ENCODE measurements at places on chromosomes 2 and 18.

GRCh38 chr18:80132180-80132812, 23.2 kb downstream of the ADNP2 start:
- peaks cover 8% of the 10 kb centered on the region for H3K36me3 ChIP-seq
- no peak for DNase-seq
- H3K27me3 ChIP-seq, result no peaks in the 10 kb centered on the region
- H3K4me3 ChIP-seq, result no peak overlapping the region

DNA sequence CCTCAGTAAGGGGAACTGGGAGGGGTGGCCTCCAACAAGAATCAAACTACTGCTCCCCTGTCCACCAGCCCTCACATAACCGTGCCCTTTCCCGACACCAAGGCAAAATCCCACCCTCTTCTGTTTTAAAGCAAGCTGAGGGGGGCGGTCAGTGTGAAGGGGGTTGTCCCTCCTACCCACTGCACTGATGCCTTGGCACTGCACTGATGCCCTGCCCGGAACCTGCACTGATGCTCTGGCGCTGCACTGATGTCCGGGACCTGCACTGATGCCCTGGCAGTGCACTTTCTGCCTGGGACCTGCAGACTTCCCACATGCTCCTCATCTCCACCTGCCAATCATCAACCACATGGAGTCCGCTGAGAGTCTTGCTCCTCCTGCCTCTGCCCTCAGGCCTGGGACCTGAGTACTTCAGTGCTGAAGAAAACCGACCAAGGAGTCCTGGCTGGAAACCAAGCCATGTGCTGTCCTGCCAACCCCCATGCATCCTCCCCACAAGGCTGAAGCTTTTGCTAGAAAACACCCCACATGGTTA, 179.5 kb downstream of the SMAD2 start:
- H3K27me3 ChIP-seq, result no peaks in the 10 kb centered on the region
- H3K4me1 ChIP-seq, result no peaks in the 10 kb centered on the region
- no peak overlapping the region for H3K27ac ChIP-seq
- DNase-seq, result no peak

GRCh38 chr2:169365029-169365480, 2.7 kb upstream of the LRP2 start:
- H3K4me1 ChIP-seq, result peaks cover 3% of the 10 kb centered on the region
- H3K27me3 ChIP-seq, result peaks cover 40% of the 10 kb centered on the region
- H3K27ac ChIP-seq, result no peak overlapping the region
- no peak overlapping the region for H3K4me3 ChIP-seq
- no peaks in the 10 kb centered on the region for H3K36me3 ChIP-seq

GRCh38 chr2:11100130-11100529, 55.1 kb upstream of the SLC66A3 start:
- H3K4me1 ChIP-seq, result peaks cover 11% of the 10 kb centered on the region
- H3K4me3 ChIP-seq, result no peak overlapping the region
- no peak overlapping the region for H3K27ac ChIP-seq
- H3K36me3 ChIP-seq, result no peaks in the 10 kb centered on the region

- H3K27ac ChIP-seq, result peak overlapping the region; percentile 42
- H3K4me1 ChIP-seq, result peaks cover 6% of the 10 kb centered on the region
- DNase-seq, result no peak
- no peaks in the 10 kb centered on the region for H3K27me3 ChIP-seq
- H3K36me3 ChIP-seq, result no peaks in the 10 kb centered on the region
Measured at GRCh38 chr2:143802871-143803650, 673.8 kb downstream of the ARHGAP15 start.

GRCh38 chr2:81545626-81546025, 1241.1 kb upstream of the LRRTM1 start:
- no peak overlapping the region for H3K27ac ChIP-seq
- no peaks in the 10 kb centered on the region for H3K27me3 ChIP-seq
- no peak for DNase-seq
- H3K36me3 ChIP-seq, result no peaks in the 10 kb centered on the region

DNA sequence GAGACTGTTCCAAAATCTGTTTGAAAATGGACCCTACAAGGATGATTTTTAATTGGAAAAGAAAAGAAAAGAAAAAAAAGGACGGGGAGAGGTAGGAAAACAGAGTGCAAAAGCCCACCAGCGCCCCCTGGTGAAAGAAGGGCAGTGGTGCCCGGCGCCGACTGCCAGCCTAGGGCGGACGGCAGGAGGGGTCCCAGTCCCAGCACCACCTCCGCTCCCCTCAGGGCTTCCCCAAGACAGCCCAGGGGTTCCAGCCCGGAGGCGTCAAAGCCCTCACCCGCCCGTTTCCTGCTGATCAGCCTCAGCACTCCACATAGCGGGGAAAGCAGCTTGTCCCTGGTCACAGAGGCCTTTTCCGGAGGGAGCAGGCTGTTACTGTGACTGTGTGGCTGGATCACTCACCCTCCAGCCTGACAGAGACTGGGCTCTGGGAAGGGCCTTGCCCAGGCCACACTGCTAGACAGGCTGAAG, 213.9 kb downstream of the TFCP2L1 start:
- H3K36me3 ChIP-seq, result no peaks in the 10 kb centered on the region
- no peak overlapping the region for H3K4me3 ChIP-seq
- 0 out of 2 replicates have a peak, but pooled peaks cover 4% of the 10 kb centered on the region for H3K27me3 ChIP-seq

DNA sequence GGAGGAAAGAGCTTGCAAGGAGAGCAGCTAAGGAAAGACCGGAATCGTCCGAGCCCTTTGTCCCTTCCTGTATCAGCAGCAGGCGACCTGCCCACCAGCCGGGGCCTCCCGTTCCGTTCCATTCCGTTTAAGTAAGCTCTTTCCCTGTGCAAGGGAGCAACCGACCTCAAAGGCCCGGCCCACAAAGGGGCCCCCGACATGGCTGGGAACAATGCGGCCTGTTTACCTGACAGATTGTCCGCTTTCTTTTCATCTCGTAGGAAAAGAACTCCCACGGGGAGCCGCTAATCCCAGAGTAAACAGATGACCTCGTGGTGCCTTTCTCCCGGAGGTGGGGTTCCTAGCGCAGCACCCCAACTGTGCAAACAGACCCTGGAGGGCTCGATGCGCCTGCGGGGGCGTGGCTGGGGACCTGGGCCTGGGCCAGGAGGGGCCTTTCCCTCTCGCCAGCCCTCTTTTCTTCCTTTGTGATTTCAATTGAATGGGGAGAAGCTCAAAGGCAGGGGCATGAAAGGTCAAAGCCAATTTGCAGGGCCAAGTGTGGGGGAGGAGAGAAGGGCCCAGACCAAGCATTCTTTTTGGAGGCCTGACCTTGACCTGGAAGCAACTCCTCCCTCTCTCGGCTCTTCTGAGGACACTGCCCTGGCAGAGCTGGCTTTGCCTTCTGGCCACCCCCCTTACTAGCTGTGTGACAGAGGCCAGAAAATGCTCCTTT, 120.2 kb downstream of the INHBB start:
- H3K4me3 ChIP-seq, result no peak overlapping the region
- no peaks in the 10 kb centered on the region for H3K27me3 ChIP-seq
- H3K36me3 ChIP-seq, result no peaks in the 10 kb centered on the region
- no peak for DNase-seq

GRCh38 chr2:181542170-181542569, 85.0 kb downstream of the ITGA4 start:
- no peak for DNase-seq
- no peaks in the 10 kb centered on the region for H3K27me3 ChIP-seq
- peaks cover 2% of the 10 kb centered on the region for H3K36me3 ChIP-seq
- H3K4me1 ChIP-seq, result peaks cover 4% of the 10 kb centered on the region

DNA sequence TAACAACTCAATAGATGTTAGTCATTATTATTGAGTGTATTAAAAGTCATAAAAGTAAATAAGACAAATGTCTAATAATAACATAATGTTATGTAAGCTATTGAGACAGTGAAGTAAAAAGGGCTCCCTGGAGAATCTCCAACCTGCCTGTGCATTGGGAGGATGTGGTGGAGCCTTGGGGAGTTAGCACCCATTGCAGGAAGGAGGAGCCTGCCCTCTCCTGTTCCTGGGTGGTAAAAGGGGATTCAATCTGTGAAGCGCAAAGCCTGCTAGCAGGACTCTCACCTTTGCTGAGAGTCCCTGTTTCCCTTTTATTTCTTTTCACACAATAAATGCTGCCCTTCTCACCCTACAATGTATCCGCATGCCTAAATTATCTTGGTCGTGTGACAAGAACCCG, 206.1 kb downstream of the RAB3GAP1 start:
- H3K4me3 ChIP-seq, result no peak overlapping the region
- DNase-seq, result no peak
- H3K27ac ChIP-seq, result no peak overlapping the region
- no peaks in the 10 kb centered on the region for H3K36me3 ChIP-seq
- peaks cover 14% of the 10 kb centered on the region for H3K4me1 ChIP-seq

DNA sequence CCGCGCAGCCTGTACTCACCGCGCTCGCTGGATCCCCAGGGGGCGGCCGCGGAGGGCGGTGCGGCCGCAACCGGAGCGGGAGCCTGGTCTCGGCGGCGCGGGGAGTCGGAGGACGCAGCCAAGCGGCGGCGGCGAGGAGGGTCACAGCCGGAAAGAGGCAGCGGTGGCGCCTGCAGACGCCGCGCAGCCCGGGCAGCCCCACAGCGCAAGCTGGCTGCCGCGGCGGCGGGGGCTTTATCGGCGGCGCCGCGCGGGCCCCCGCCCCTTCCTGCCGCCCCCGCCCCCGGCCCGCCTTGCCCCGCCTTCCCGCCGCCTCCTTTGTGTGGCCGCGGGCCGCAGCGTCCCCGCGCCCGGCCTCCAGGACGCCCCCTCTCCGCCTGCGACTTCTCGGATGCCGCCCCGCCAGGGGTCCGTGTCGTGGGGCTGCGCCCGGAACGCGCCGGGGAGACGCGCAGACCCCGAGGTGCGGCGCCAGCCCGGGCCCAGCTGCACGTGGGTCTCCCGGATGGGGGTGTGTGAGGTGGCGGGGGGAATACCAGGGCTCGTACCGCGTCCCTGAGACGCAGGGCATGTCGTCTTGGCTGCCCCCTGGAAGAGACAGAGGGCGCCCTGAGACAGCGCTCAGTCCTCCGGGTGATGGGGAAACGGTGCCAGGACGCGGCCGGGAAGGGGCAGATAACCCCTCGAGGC, at the start of gene SERPINE2:
TSS of gene SERPINE2 (minus strand) at position 207 of the 690 bp plus-strand sequence. CDS start 37,386 bp downstream, outside the sequence.
- peaks cover 17% of the 10 kb centered on the region for H3K4me1 ChIP-seq
- peak; percentile 78 for DNase-seq
- peaks cover 14% of the 10 kb centered on the region for H3K36me3 ChIP-seq
- 0 out of 2 replicates have a peak within 1 kb of the TSS, but pooled peaks have one; percentile 3 for H3K27ac ChIP-seq

GRCh38 chr2:158388159-158388558, 68.4 kb downstream of the CCDC148 start:
- H3K27me3 ChIP-seq, result no peaks in the 10 kb centered on the region
- no peak overlapping the region for H3K27ac ChIP-seq

DNA sequence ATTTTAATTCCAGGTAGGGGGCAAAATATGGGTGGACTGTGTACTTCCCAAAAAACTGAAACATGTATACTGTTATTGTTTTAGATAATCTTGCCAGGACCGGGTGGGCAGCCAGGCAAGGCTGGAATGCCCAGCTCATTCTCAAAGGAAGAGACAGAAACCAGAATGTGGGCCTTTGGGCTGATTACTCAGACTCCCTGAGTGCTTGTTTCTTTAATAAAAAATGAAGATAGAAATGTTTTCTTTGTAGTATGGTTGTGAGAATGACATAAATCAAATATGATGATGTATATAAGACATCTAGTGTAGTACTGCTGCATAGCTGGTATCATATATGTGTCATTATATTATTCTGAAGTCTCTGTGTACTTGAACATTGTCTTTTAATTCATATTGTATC, 231.6 kb upstream of the NT5C1B start:
- H3K27me3 ChIP-seq, result no peaks in the 10 kb centered on the region
- H3K36me3 ChIP-seq, result no peaks in the 10 kb centered on the region
- H3K27ac ChIP-seq, result no peak overlapping the region
- H3K4me3 ChIP-seq, result no peak overlapping the region
- no peaks in the 10 kb centered on the region for H3K4me1 ChIP-seq

DNA sequence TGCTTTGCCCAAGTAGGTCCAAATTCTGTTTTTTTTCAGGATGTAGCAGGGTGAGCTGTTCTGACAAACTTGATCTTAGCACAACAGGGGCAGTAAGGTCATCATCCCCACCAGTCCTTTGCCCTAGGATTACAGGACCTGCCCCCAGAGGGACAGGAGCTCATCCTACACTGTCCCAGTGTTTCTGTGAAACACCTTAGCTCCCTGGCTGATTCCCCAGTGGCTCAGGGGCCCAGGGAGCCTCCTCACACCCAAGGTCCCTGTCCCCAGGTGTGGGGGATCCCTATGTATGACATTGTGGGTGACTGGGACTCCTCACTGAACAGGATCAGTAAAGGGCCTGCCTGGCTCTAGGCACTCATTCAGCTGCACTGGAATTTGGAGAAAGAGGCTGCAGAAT, 191.2 kb downstream of the ANKRD30B start:
- DNase-seq, result no peak
- H3K36me3 ChIP-seq, result no peaks in the 10 kb centered on the region
- H3K4me1 ChIP-seq, result no peaks in the 10 kb centered on the region
- no peak overlapping the region for H3K27ac ChIP-seq
- no peaks in the 10 kb centered on the region for H3K27me3 ChIP-seq
- H3K4me3 ChIP-seq, result no peak overlapping the region

Measured in GM23248 (cell line).